H4 (cell line): ENCODE measurements at places on chromosomes 16 and 17. TPM values are rescaled to one million over a fixed set of nuclear protein-coding genes. Genes with fewer than 3 reads are reported as not detected.

GRCh38 chr16:18959031-18959505, 24.7 kb upstream of the TMC7 start:
- DNase-seq: no peak

DNA sequence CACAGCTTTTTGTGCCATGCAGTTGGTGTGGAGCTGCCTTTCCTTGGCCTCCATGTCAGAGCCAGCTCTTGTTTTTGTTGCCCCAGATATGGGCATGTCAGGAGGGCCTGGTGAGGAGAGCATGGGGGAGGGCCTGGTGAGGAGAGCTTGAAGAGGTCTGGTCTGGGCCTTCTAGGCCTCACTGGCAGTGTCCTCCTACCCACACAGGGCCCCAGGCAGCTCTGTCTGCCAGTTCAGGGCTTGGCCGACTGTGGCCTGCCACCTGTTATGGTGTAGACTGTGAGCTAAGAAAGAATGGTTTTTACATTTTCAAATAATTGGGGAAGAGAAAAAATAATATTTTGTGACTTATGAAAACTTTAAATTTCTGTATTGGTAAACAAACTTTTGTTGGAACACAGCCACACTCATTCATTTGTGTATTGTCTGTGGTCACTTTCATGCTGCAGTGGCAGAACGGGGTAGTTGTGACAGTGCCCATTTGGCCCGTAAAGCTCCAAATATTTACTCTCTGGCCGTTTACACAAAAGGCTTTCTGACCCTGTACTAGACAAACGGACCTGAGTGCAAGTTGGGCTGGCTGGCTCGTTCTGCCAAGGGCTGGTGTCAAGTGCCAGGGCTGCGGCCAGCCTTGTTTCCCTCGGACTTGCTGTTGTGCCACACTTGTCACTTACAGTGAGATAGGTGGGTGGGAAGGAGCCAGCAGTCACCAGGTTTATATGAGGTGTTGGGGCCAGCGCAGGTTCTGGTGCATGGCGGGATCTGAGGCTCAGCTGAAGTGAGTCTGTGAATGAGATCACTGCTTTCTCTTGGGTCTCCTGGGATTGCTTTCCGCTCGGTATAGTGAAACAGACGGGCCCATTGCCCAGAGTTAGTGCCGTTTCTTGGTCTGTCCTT, 18.2 kb downstream of the PGS1 start:
- no peak for DNase-seq

- peak; percentile 56 for DNase-seq
These were observed 630.2 kb downstream of the WWOX start for GRCh38 chr16:78729687-78730086.

DNA sequence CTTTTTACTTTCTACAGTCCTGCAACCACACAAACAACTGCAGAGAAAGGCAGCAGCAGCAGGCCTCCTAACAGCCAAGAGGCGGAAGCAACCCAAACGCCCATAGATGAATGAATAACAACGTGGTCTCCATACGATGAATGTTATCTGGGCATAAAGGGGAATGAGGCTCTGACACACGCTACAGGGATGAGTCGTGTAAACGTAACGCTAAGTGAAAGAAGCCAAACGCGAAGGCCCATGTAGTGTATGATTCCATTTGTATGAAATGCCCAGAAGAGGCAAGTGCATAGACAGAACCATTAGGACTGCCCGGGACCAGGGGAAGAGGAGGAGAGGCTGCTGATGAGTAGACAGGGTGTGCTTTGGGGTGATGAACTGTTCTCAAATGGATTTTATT, 94.8 kb upstream of the DNAH17 start:
- DNase-seq: no peak

DNA sequence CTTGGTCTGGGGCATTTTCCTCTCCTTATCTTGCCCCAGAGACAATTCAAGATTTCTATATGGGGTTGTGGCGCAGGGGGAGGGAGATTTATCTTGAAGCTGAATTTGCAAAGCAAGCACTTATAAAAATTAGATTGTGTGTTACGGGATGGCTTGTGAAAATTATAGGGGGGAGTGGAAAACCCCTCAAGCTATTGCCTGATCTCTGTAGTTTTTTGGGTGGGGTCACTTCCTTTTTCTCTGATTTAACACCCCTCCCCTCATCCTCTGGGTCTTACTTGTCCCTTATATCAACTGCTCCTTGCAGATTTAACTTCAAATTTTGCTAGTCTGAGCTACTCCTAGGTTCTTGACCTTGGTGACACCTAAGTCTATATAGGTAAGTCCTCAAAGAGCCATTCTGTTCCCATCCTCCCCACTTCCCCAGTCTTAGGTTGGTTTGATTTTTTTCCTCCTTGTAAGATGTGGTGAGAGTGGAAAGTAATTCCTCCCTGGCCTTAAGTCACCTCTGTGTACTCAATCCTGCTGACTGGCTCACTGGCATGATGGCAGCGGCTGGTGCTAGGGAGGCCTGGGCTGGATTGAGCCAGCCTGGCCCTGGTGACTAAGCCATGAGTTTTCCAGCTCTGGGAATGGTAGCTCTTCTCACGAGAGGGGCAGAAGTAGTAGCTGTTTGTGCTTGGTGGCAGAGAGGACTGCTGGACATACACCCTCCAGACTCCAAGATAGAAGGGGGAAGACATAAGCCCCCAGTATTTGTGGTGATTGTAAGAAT, 2.3 kb downstream of the ARL4D start:
- DNase-seq: peak; percentile 91

CX3CL1 gene
- 0.70 and 0.85 TPM in 2 replicates for total RNA-seq

FZD2 gene
- total RNA-seq: 5.9 and 6.2 TPM in 2 replicates

PLA2G10 gene
- total RNA-seq: not detected in 2 replicates

RND2 gene
- total RNA-seq: not detected in 2 replicates
